ENCODE measurements at places on chromosomes 7 and 10. TPM values are rescaled to one million over a fixed set of nuclear protein-coding genes. Genes with fewer than 3 reads are reported as not detected.

DNA sequence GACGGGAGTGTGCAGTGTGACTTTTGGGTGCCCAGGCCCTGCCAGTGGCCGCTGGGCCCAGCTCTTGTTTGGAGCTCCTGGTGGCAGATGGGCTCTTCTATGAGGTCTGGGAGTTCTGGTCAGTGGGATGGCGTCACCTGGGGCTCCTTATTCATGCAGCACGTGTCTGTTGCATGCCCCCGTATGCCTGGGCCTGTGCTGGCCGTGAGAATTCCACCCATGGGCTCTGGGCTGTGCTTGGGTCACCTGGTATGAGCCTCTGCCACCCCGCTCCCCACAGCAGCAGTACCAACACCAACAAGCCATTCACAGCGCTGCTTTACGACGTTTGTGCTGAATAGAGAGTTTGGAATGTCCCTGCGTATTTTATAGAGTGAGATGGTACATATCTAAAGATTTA is 27.1 kb downstream of the INPP5A start:
- no peak for DNase-seq

- DNase-seq: no peak
These were observed 10.8 kb upstream of the PON1 start for GRCh38 chr7:95335093-95335492.

CREB3L2 gene
- 30.7 TPM for polyA plus RNA-seq

CELF2 gene
- polyA plus RNA-seq: 123 TPM

GRCh38 chr10:112526139-112526538 is 79.1 kb downstream of the VTI1A start:
- DNase-seq: no peak

DNA sequence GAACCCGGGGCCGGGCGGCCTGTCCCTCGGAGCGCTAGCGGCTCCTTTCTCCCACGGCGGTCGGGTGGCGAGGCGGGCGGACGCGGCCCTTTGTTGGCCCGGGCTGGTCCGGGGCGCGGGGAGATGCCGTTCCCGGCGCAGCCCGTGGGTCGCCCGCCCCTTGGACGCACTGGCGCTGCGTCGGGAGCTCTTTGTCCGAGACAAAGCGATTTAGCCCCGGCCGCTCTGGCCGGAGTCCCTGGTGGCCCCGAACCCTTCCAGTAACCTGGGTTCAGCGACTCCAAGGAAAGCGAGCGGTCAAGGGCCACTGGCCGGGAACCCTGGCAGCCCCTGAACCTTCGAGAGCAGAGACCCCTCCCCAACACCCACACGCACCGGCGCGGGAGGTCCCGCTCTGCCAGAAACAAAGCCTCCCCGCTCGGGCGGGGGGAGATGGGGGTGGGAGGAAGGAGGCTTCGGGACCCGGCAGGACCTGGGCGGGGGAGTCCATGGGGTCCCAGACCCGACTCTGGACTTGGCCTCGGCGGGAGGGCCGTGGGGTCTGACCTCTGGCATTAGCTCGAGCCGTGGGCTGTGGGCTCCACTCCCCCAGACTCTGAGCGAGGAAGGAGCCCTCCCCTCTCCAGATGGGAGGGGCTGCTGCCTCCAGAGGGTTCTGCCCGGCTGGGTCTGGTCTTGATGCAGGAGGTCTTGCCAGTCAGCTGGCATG is 836 bp downstream of the DPYSL4 start:
- no peak for DNase-seq

DNA sequence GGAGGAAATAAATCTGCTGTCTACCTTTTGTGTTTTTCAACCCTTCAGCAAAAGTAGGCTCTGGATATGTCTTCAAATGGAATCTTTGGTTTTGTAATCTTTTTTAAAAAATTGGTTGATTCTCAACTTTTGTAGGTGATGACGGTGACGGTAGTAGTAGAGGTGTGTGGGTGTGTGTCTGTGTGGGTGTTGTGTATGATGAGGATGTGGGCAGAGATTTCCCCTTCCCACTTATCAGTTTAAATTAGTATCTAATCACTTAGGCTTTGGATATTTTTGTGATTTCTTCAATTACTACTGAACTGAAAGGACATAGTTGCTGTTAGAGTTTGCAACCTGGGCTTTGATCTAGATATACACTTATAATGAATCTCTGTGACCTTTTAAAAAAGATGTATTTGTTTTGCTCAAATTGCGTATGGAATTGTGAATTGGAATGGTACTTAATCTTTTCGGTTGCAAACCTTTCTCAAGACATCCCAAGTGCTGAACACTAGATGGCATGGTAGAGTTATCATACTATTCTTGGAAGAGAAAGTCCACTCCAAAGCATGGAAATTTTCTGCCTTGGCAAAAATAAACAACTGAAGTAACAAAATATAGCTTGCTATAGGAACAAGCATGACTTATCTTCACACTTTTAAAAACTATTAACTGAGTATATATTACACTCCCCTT is 51.9 kb upstream of the A1CF start:
- no peak for DNase-seq

GRCh38 chr10:29681676-29682448 is 47.1 kb upstream of the SVIL start:
- no peak for DNase-seq
